ENCODE measurements at places on chromosomes 7 and 10. TPM values are rescaled to one million over a fixed set of nuclear protein-coding genes. Genes with fewer than 3 reads are reported as not detected.

FBXO24 gene
- total RNA-seq, result 0.71 TPM

CFAP43 gene
- total RNA-seq, result 2.7 TPM

HERPUD2 gene
- total RNA-seq, result 46.8 TPM

HABP2 gene
- 0.72 TPM for total RNA-seq

FAM180A gene
- 0.84 TPM for total RNA-seq

NEURL1 gene
- total RNA-seq, result not detected

OR13A1 gene
- not detected for total RNA-seq

FAM25C gene
- not detected for total RNA-seq

PLAC9 gene
- not detected for total RNA-seq

LLCFC1 gene
- not detected for total RNA-seq

BCCIP gene
- total RNA-seq, result 71.8 TPM

DNA sequence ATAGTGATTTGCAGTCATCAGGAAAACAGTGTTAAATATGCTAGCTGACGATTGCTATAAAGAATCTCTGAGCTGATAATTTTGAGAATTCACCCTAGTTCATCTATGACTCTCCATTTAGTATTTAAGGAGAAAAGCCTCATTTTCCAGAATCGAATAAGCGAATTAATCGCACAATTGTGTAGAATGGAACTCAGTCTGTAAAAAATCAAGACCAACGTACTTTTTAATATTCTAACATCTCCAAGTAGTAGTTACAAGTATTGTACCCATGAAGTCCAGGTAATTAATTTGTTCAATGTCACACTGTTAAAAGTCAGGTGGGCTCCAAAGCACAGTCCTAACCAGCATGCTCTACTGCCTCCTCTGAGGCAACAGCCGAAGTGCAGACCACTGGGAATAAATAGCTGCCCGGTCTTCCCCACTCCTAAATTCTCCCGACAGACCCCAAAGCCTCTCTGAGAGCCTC is 380 bp upstream of the AGBL3 start:
- no peak for DNase-seq

DNA sequence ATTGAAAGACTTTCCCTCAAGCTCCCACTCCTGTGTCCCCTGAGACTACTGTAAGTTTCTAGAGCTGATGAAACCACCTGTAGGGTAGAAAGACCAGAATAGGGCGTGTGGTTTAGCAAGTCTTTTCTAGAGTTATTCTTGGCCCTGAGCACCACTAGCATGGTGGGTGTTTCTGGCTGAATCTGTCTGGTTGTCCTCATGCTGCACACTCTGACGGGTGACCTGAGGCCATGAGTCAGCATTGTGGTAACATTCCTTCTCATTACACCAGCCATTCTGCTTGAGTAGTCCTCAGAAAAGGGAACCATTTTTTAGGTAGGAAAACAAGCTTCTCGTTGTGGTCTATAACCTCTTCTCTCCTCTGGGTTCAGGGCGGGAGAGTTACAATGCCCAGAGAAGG is 250.3 kb downstream of the SNX13 start:
- peak; percentile 77 for DNase-seq

GRCh38 chr7:20778063-20778721 is 8.5 kb downstream of the SP8 start:
- DNase-seq, result peak; percentile 64

- DNase-seq, result no peak
Measured at GRCh38 chr10:86630079-86630478, 24.3 kb upstream of the OPN4 start.

GRCh38 chr7:100431286-100431735 is 1.7 kb downstream of the MEPCE start:
- DNase-seq, result no peak

- no peak for DNase-seq
Measured at GRCh38 chr10:22690614-22691431, 23.6 kb downstream of the PIP4K2A start.

DNA sequence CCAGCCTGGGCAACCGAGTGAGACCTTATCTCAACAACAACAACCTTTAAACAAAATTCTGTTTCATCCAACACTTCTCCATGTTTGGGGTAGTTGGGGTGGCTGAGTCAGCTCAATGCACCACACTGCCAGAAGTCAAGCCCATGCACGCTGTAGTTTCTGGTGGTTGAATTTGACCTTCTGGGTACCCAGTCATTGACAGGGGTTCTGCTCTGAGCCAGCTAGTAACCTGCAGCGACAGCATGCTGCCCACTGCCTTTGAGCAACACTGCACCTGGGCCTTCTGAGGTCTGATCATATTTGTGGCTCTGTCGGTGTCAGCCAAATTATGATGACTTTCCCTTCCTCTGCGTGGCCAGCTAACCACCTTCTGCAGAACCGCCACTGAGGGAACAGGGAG is 84.6 kb upstream of the ZNF438 start:
- no peak for DNase-seq

- no peak for DNase-seq
Measured at GRCh38 chr7:143046426-143046851, 5.7 kb upstream of the OR6V1 start.

DNA sequence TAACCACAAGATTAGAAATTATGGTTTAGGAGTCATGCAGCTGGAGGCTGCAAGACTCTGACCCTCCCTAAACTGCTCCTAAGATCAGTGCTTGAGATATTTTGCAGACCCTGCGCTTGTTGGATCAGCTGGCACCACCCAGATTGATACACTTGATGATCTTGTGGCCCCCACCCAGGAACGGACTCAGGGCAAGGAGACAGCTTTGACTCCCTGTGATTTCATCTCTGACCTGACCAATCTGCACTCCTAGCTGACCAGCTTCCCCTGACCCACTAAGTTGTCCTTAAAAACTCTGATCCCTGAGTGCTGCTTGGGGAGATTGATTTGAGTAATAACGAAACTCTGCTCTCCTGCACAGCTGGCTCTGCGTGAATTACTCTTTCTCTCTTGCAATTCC is 8.0 kb upstream of the RAB18 start:
- DNase-seq, result no peak

- no peak for DNase-seq
Measured at GRCh38 chr10:33706191-33706590, 371.7 kb upstream of the NRP1 start.

DNA sequence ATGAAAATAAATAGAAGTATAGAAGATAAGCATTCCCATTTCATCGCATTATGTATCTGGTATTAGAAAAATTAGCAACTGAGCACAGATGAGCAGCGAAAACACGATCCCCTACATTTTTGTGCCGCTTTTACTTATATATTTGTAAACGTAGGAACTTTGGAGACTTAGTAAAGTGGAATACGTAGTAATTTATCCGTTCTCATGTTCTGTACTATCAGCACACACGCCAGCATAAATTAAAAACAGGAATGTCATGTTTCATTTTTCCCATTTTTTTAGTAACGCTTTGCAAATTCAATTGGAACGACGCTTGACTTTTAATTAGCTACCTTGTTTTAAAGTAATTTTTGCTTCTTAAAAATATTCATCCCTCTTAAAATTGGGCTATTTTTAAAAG is 2.4 kb downstream of the ZNRF2 start:
- no peak for DNase-seq

DNA sequence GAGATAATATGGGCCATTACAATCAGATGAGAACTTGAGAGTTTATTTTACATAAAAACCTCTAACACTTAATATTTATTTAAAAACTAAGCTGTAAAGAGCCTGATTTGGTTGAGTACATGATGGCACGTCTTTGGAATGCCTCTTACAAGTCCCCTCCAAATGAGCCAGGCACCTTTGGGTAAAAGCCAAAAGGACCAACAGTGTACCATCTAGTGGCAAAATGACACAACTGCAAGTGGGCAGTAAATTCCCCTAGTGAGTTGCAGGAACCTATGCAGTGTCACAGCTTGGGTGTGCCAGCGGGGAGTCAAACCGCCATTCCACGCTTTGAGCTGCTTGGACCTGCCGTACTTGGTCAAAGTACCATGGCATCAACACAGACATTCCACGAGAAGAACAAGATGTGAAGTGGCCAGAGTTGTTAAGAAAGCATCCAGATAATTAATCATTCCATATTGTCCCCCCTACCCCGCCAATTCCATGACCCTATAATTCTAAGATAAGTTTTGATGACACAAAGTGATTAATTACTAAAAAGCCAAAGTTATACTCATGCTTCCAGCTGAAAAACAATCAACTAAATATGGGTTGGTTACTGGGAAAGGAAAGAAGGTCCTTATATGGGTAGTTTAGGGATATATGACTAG is 115.2 kb downstream of the SORBS1 start:
- peak; percentile 75 for DNase-seq

GRCh38 chr10:70418229-70418628 is 14.3 kb downstream of the EIF4EBP2 start:
- DNase-seq, result no peak

GRCh38 chr7:23474829-23475575 is 4.7 kb upstream of the IGF2BP3 start:
- no peak for DNase-seq

- no peak for DNase-seq
Measured at GRCh38 chr10:18402853-18403252, 248.5 kb downstream of the NSUN6 start.

DNA sequence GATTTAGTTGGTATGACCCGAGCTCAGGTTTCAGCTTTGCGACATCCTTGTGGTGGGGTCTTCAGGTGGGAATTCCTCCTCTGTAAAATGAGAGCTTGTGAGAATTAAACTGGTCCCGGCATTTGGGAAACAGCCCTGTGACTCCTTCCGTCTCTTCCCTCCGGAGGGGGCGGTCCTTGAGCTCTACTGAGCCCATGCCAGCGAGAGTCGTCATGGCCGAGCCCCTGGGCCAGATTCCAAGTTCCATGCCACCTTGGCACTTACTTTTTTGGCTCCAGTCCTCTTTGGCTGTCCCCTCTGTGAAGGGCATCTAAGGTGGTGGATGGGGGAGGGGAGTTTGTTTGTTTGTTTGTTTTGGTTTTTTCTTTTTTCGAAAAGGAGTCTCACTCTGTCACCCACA is 47.6 kb downstream of the GTF2IRD1 start:
- no peak for DNase-seq

DNA sequence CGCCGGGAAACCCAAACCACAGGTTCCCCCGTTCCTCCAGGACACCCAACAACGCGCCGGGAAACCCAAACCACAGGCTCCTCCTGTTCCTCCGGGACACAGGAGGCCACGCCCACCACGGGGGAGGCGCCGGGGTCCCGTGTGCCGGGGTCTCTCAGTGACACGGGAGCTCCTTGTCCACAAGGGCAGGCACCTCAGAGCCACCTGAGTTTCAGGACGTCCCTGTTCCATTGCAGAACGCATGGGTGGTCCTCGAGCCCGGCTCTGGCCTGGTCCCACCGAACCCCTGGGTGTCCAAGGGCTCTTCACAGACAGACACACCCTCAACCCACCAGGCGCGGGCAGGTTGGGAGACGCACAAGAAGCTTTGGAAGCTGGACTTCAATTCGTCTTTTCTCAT is 57.6 kb upstream of the ADGRA1 start:
- no peak for DNase-seq

DNA sequence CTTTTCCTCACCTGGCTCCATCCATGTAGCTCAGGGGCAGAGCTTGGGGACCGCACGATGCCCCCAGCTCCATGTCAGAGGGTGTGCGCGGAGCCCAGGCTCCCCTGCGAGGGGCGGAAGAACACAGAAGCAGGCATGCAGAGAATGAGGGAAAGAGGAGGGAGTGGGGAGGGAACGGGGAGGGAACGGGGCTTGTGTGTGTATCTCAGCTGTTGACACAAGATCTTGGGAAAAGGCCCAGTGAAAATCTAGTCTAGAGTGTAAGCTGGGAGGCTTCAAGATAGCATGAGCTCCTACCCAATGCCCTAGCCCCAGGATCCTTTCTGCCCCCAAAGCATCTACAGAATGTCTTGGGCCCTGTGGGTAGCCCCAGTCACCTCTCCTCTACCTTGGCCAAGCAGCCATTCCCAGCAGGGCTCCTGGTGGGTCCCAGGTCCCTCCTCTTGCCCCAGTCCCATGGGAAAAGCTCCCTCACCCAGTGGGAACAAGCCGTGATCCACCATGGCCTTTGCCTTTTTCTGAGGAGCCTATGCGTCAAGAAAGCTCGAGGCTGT is 25.1 kb upstream of the NDST2 start:
- no peak for DNase-seq

- no peak for DNase-seq
Measured at GRCh38 chr10:75231672-75232581, 3.8 kb downstream of the COMTD1 start.

- DNase-seq, result no peak
Measured at GRCh38 chr10:114777415-114777814, 44.2 kb upstream of the FHIP2A start.
